ENCODE measurements at places on chromosomes 5 and 9.

DNA sequence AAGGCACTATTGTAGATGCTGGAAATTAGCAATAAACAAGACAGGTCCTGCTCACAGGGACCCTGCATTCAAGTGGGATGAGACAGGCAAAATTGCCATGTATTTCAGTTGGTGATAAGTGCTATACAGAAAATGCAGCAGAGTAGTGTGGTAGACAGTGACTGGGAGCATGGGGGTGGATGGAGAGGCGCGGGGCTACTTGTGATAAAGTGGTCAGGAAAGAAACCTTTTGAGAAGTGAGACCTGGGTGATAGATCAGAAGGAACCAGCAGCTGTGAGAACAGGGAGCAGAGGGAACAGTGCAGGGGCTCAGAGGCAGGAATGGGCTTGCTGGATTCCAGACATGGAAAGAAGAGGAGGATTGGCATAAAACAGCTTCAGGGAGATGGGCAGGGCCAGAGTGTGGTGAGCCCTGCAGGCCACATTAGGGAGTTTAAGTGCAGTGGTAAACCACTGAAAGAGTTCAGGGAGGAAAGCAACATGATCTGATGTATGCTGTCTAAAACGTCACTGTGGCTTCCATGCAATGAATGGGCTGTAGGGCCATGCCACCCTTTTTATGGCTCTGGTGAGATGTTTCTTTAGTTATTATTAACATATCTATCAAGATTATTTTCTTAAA, 7.3 kb downstream of the CRHBP start:
- peak; percentile 41 for DNase-seq

DNA sequence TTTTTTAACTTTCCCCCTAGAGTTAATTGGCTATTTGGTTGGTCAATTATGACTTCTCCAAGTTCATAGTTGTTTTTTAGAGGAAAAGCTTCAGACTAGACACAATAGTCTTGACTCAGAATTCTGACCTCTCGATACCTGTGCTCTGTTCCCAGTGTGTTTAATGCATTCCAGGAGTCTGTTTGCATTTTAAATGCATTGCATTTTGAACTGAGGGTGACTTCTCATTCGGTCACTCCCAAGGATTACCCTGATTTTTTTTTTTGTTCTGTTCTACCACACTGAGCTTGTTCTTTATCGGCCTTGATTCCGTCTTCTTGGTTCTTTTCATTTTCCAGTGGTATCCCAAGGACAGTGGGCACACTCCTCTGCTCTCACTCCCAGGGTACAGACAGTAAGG, 16.3 kb downstream of the ARHGEF28 start:
- no peak for DNase-seq

- DNase-seq: peak; percentile 96
These were observed 2.7 kb upstream of the PCDH12 start for GRCh38 chr5:141960449-141961323.

DNA sequence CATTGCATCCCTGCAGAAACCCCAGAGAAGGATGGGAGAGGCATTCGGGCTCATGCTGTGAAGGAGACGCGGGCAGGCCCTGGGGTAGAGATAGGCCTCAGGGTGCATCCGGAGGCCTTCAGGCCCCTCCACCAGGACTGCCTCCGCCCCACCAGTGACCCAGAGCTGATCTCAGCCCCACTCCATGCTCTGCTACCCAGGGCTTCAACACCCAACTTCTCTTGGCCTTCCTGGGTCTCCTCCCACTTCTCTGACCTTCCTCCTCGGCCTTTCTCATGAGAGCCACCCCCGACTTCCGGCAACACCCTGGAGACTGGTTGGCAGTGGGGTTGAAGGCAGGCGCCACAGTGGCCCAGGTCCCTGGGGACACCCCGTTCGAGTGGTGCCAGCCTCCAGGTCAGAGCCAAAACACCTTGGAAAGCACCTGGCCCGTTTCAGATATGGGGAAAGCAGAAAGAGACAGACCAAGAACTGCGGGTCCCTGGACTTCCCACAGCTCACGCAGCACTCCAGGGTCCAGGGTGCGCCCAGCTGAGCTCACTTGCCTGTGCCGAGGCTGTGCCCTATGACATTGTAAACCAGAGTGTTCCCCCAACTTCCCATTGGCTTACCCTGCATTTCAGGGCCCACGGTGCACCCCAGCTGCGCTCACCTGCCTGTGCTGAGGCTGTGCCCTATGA, 65.1 kb upstream of the OLFM1 start:
- DNase-seq: no peak

GRCh38 chr9:132662152-132662945, 7.4 kb downstream of the DDX31 start:
- no peak for DNase-seq

DNA sequence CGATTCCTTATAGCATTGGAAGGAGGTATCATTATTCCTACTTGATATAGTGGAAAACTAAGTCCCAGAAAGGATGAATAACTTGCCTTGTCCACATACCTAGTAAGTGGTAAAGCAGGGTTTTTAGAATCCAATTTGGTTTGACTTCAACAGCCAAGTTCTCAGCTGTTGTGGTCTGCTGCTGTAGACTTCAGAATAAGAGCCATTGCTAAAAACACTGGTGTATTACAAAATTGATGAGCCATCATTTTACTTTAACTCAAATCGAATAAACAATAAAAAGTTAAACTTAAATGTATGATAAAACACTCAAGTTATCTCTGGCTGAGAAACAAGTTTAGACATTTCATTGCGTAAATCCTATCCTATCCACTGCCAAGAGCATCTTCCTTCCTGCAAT, 610.8 kb downstream of the TLE1 start:
- no peak for DNase-seq
